HCT116 (cell line): ENCODE measurements at places on chromosomes 2 and 18. TPM values are rescaled to one million over a fixed set of nuclear protein-coding genes. Genes with fewer than 3 reads are reported as not detected.

SH2D6 gene
- total RNA-seq, result 2.7 TPM

- no peak overlapping the region for H3K4me3 ChIP-seq
- H3K27ac ChIP-seq, result no peak overlapping the region
- H3K36me3 ChIP-seq, result no peaks in the 10 kb centered on the region
- H3K4me1 ChIP-seq, result peaks cover 26% of the 10 kb centered on the region
Measured at GRCh38 chr2:100878000-100878791, 58.3 kb downstream of the NPAS2 start.

C1QL2 gene
- not detected for total RNA-seq

DNA sequence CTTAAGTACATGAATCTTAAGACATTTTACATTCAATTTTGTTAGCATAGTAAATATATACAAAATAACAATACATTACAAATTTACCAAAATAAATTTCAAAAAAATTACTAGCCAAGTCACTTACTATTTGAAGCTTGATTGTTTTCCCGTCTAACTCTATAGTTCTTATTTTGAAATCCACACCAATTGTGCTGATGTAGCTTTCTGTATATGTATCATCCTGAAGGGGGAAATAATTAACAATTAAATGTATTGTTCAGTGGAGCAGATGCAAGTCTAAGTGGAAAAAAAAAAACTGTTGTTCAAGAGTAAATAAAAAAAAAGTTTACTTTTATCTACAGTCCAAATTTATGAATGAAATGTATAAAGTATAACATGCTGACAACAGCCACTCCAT lies 32.1 kb downstream of the RAB1A start:
- H3K27me3 ChIP-seq, result no peaks in the 10 kb centered on the region
- no peaks in the 10 kb centered on the region for H3K4me1 ChIP-seq
- H3K36me3 ChIP-seq, result peaks cover 25% of the 10 kb centered on the region; the same call in 1 of the 2 replicates
- no peak for DNase-seq
- H3K4me3 ChIP-seq, result no peak overlapping the region

DNA sequence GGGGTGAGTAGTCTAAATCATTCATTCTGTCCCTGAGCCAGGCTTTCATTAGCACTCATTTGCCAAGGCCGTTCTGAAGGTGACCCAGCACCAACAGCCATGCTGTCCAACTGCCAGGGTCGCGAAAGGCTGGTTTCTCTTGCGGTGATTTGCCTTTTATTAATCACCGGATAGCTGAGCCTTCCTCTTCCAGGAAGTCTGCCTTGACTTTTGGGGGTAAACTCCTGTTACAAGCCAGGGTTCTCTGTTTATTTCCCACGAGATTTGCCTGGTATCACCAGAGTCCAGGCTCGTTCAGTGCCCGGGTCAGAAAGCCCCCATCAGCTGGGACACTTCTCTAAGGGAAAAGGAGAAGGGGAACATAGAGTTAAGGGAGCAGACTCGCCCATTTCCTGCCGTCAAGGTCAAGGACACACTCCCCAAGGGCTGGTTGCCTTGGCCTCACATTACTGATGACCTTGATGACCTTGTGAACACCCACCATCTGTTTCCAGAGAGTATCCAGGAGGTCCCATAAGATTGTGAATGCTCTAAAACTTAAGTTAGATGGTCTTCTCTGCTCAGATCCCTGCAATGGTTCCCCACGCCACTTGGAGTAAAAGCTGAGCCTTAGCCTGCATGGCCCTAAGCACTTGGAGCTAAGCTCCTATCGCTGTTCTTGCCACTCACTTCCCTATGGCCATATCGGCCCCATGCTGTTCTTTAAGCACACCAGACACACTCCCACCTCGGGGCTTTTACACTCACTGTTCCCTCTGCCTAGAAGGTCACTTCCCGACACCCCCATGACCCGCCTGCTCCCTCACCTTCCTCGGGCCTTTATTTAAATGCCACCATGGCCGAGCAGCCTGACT lies 118.0 kb upstream of the STPG4 start:
- H3K4me1 ChIP-seq, result peaks cover 35% of the 10 kb centered on the region
- DNase-seq, result no peak
- H3K27ac ChIP-seq, result no peak overlapping the region
- no peaks in the 10 kb centered on the region for H3K36me3 ChIP-seq
- no peaks in the 10 kb centered on the region for H3K27me3 ChIP-seq

RAB17 gene
- 41.8 TPM for total RNA-seq

DNA sequence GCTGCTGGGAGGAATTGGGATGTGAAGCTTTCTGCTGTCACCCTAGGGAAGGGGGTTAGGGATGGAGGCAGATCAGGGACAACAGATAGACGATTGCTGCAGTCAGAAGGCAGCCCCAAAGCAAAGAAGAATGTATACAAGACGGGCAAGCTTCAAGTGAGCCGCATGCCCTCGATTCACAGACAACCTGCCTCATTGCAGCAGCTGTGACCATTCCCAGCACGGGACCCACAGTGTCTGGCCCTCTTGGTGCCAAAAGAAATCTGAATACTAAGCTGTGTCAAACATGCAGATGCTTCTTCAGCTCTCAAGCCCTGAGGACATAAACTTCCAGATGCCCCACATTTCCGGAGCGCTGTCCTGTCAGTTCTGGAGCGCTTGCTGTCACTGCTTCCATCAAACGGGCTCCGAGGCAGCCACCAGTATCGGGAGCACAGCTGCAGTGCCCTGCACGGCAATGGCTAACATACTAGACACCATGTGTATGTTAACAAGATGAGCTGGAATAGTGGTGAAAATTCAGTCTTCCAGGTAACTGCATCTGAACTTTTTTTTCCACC lies 33.8 kb downstream of the PRELID3A start:
- no peak for DNase-seq
- H3K27ac ChIP-seq, result no peak overlapping the region
- H3K4me1 ChIP-seq, result no peaks in the 10 kb centered on the region
- H3K4me3 ChIP-seq, result no peak overlapping the region

- no peak overlapping the region for H3K4me3 ChIP-seq
- no peaks in the 10 kb centered on the region for H3K36me3 ChIP-seq
- H3K27me3 ChIP-seq, result peaks cover 11% of the 10 kb centered on the region; the same call in 1 of the 2 replicates
- no peak overlapping the region for H3K27ac ChIP-seq
Measured at GRCh38 chr2:16184945-16185660, 244.8 kb downstream of the MYCN start.
